ENCODE measurements at places on chromosomes 4 and X. TPM values are rescaled to one million over a fixed set of nuclear protein-coding genes. Genes with fewer than 3 reads are reported as not detected.

DNA sequence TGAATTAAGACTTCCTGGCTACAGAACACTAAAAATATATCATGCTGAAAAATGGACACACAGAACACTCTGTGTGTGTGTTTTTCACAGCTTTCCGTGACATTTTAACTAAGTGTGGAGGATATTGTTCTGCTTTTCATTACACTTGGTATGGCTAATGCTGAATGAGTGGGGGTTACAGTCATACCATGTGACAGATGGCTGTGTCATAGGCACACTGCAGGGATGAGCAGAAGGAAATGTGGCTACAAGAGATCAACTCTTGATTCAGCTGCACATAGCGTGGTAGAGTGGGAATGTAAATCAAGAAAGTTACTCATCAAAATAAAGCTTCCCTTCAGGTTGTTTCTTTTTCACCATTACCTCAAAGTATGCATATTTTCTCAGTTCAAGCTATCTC is 669.8 kb downstream of the IQCM start:
- DNase-seq = no peak

The F11 gene
- polyA plus RNA-seq = 0.86 TPM

The TCEAL5 gene
- polyA plus RNA-seq = 2.0 TPM

The XIAP gene
- polyA plus RNA-seq = 39.4 TPM

The GLOD5 gene
- 2.3 TPM for polyA plus RNA-seq

- DNase-seq = no peak
These were observed 65.6 kb upstream of the BMP2K start for GRCh38 chr4:78710536-78710935.

- no peak for DNase-seq
These were observed 37.9 kb downstream of the FAT1 start for GRCh38 chr4:186685767-186686183.

The DOK7 gene
- 1.1 TPM for polyA plus RNA-seq

The ARMCX2 gene
- polyA plus RNA-seq = 98.2 TPM

The AMELX gene
- 0.21 TPM for polyA plus RNA-seq

GRCh38 chrX:13670197-13670596 is 17.3 kb downstream of the TCEANC start:
- DNase-seq = no peak

DNA sequence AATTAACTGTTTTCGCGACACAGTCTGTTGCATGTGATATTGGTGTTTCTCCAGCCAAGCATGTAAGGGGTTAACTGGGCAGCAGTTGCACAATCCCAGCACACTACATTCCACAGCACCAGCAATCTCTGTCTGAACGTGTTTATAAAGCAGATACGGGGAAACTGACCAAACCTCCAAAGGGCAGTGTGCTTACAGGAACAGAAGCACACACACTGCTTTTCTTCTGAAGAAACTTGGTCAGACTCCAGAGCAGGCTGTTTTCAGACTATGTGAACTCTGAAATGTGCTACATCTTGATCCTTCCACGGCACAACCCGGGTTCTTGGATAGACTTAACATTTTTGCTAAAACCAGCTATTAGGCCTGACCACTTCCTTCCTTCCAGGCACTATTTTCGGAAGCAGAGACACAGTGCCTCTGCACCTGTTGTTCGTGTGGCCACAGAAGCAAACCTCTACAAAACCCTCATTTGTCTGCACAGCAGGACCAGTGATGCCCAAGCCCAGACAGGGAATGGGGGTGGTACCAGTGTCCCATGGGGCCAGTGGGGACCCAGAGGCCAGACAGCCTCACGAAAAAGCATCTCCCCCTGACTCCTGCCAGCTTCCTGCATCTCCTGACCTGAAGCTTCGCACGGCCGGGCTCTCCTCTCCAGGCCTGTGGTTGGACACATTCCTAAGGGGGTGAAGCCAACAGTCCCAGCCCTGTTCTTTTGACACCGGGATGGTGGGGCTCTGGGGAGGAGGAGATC is 90.1 kb downstream of the IRF2 start:
- peak; percentile 51 for DNase-seq

- no peak for DNase-seq
These were observed 38.1 kb upstream of the ANXA3 start for GRCh38 chr4:78513411-78513975.

DNA sequence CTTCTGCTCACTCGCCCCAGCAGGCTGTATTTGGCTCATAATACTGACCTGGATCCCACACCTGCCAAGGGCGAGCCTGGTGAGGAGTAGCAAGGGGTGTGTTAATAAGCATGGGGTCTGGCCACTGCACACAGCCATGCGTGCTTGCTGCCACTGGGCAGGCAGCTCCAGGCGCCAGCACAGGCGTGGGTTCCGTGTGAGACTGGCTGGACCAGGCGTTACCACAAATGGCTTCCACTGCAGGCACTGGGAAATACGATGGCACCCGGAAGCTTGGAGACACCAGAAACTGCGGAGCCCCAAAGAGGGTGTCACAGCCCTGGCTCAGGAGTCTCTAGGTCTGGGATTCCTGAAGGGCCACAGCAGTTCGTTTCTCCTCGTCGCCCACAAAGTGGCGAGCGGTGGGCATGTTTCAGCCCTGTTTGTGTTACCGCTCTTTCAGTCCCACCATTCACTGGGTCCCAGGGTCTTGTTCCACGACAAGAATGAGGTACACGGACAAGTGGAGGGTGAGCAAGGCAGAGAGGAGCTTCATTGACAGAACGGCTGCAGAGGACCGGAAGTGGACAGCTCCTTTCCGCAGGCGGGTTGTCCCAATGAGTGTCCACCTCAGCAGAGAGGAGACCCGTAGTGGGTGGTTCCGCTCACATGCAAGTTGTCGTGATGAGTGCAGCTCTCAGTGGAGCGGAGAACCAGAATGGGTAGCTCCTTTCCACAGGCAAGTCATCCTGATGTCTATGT is 428.9 kb downstream of the EPHA5 start:
- DNase-seq = no peak

GRCh38 chr4:82610041-82610440 is 48.3 kb upstream of the TMEM150C start:
- DNase-seq = no peak

The PAGE5 gene
- not detected for polyA plus RNA-seq

The MMRN1 gene
- 33.9 TPM for polyA plus RNA-seq

DNA sequence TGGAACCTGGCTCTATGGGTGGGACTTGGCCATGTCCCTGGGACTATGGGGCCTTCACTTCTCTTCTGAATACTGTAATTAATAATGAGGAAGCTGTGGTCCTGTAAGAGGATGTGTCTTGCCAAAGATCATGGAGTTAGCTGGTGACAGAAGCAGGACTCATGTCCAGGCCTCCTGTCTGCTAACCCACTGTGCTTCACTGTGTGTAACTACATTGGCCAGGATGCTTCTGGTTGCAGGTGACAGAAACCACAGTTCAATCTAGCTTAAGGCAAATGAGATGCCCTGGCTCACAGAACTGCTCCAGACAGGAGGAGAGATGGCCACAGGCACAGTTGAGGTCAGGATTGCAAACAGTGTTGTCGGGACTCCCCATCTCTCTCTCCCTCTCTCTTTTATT is 3.1 kb downstream of the MTMR1 start:
- no peak for DNase-seq

The NMU gene
- polyA plus RNA-seq = 7.7 TPM

The KIF4A gene
- polyA plus RNA-seq = 11.6 TPM

GRCh38 chr4:159748834-159749444 is 646.1 kb downstream of the RAPGEF2 start:
- no peak for DNase-seq

DNA sequence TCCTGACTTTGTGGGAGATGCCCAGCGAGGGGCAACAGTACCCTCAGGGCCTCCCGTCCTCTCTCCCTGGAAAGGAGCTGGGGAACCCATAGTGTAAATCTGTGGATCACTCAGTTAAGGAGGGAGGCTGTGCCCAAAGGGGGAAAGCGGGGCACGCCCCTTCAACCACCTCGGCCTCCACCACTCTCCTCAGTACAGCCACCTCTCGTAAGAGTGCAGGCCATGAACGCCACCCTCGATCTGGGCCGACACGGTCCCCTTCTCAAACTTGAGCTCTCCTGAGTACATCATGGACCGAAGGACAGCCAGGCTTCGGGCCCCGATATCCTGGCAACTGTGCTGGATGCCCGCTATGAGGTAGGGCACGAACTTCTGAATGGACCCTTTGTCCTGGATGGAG is 221.8 kb upstream of the ATP6AP2 start:
- DNase-seq = no peak

The ART3 gene
- 0.15 TPM for polyA plus RNA-seq

DNA sequence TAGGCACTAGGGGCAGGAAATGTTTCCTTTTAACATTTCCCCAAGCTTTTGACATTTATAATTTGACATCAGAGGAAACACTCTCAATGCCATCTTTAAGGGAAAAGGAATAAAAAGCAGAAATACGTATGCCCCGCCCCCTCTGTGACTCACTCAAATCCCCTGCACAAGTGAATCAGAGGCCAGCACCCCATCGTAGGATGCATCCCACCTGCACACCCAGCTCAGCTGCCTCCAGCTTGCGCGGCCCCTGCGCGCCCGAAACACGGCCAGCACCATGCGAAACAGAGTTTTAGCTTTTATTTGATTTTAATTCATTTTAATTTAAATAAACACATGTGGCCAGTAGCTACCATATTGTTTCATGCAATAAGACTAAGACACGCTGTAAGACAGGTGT is 29.5 kb downstream of the ABLIM2 start:
- DNase-seq = no peak

DNA sequence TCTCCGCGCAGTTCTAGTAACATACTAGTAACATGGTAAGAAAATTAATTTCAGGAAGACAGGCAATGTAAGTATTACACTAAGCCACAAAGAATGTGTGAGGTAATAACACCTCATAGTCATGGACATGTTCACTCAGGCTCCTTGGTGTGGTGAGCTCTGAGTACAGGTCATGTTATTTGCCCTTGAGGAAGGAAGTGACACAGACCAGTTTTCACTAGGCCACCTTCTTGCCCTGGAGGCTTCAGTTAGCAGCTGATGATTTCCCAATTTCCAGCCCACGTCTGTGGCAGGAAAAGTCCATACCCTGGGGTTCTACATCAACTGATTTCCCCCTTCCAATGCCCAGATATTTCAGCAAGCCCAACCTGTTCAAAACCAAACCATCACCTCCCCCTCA is 6.7 kb downstream of the APOO start:
- no peak for DNase-seq

The USP17L24 gene
- not detected for polyA plus RNA-seq

DNA sequence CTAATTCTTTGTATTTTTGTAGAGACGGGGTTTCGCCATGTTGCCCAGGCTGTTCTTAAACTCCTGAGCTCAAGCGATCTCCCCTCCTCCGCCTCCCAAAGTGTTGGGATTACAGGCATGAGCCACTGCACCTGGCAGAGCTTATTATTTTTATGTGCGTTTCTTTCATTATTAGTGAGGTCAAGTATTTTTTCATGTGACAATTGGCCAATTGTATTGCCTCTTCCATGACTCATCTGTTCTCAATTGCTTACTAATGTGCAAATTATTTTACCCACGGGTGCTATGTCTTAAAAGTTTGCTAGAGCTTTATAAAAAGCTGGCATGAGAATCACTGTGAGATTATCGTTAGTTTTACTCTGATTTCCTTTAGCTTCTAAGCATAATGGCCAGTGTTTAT is 13.0 kb upstream of the ARX start:
- no peak for DNase-seq

DNA sequence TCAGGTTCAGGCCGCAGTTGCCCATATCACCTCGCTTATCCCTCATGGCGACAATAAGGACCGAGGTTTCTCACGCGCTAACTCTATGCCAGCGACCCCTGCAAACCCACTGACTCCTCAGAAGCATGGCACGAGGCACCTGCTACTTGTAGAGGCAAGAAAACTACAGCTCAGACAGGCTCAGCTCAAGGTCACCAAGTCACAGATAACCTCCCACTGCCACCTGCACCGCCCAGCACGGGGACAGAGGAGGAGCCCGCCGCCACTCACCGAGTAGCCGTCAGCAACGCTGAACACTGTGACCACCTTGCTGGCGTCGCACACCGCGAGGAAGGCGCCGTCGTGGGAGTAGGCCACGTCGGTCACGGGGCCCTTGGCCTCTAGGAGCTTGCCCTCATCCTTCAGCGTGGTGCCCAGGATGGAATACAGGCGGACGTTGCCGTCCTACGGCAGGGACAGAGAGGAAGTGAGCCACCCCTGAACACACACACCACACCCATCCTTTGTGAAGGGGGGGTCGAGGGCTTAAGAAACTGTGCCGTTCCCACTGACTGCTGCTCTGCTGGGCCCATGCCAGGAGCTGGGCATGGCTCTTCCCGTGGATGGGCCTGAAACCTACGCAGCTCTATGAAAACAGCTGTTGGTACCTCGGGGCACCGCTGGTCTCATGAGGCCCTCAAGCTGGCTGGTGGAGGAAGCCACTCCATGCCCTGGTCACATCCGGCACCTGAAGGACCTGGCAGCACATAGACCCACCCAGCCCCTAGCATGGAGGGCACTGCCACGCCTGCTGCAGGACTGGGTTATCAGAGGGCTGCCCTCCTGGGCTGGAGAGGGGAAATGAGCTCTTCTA is 38.9 kb downstream of the WDR1 start:
- peak; percentile 76 for DNase-seq

- no peak for DNase-seq
These were observed 41.5 kb upstream of the PTCHD1 start for GRCh38 chrX:23292988-23293651.

GRCh38 chrX:136211766-136212556 is 39.2 kb downstream of the MAP7D3 start:
- DNase-seq = no peak

DNA sequence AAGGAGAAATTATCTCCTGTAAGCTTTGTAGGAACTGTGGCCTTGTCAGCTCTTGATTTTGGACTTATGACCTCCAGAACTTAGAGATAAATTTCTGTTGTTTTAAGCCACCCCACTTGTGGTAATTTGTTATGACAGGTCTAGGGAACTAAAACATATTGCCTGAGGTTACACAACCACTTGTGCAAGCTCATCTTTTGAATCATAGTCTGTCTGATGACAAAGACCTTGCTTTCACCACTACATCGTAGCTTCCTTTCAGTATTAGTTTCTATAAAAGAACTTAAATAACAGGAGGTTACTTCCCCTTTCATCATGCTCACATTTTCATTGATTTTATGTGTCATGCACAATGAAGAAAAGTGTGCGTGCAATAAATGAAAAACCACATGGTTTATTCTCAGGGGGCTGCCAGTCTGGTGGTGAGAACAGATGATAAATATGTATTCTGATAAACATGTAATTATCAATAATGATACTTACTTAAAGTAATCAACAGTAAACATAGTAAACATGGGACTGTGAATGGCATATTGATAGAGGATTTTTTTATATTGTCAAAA is 690.0 kb upstream of the HS3ST1 start:
- peak; percentile 7 for DNase-seq

DNA sequence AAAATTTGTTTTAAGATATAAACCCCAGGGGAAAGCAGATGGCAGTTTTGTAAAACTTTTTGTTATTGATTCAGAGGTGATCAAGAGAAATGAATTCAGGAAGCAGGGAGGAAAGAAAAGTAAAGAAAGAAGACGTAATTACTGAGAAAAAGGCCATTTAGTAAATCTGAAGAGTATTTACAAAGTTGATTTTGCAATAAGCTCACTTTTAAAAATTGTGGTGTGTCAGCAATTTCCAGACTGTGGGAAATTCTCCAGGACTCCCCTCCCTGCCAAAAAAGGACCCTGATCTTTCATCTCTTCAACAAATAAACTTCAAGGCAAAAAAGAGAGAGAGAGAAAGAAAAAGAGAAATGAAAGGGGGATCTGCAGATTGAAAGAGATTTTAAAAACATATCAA is 36.6 kb downstream of the PCYT1B start:
- DNase-seq = peak; percentile 60

- DNase-seq = peak; percentile 35
These were observed 140.0 kb downstream of the COL4A6 start for GRCh38 chrX:108298165-108298602.

Measured in left lung (tissue), 14 donors.